ENCODE measurements at places on chromosomes 2 and 18. TPM values are rescaled to one million over a fixed set of nuclear protein-coding genes. Genes with fewer than 3 reads are reported as not detected.
A peak's percentile ranks its signal among the peaks of the same experiment; 100 is the strongest.

- H3K36me3 ChIP-seq, result peaks cover 2% of the 10 kb centered on the region
- H3K4me3 ChIP-seq, result no peak overlapping the region
- no peaks in the 10 kb centered on the region for H3K4me1 ChIP-seq
- no peak overlapping the region for H3K27ac ChIP-seq
Measured at GRCh38 chr2:15348045-15348444, 213.1 kb downstream of the NBAS start.

DNA sequence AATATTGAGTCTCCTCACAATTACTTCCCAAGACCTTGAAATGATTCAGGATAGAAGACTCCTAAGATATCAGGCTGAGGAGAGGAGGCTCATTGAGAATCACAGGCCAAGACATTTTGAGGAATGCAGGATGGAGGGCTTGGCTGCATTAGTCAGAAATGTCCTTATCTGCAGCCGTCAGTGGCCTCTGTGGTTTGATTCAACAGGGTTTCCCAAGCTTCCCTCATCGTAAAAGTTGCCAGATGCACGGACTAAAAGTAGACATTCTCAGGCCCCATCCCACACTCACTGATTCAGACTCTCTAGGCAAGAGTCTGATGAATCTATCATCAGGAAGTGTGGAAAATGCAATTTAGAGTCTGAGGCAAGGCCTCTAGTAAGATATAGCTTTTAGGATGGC lies 34.0 kb upstream of the TMEM178A start:
- peak; percentile 100 for DNase-seq
- H3K27me3 ChIP-seq, result no peaks in the 10 kb centered on the region
- no peak overlapping the region for H3K4me3 ChIP-seq

GRCh38 chr2:96065381-96065930 lies 30.7 kb upstream of the GPAT2 start:
- no peak overlapping the region for H3K4me3 ChIP-seq
- H3K36me3 ChIP-seq, result no peaks in the 10 kb centered on the region
- DNase-seq, result no peak
- no peaks in the 10 kb centered on the region for H3K27me3 ChIP-seq
- no peaks in the 10 kb centered on the region for H3K4me1 ChIP-seq

GRCh38 chr2:15800495-15801329 lies 139.6 kb upstream of the MYCN start:
- no peaks in the 10 kb centered on the region for H3K4me1 ChIP-seq
- H3K4me3 ChIP-seq, result no peak overlapping the region
- no peak overlapping the region for H3K27ac ChIP-seq
- DNase-seq, result no peak
- no peaks in the 10 kb centered on the region for H3K27me3 ChIP-seq

Gene SLC14A1
- 31.0 TPM for total RNA-seq

Gene C2orf92
- total RNA-seq, result 0.77 TPM

Gene STARD6
- total RNA-seq, result not detected
